B cell (primary cell): ENCODE measurements at places on chromosomes 12 and 14.

GRCh38 chr12:103824845-103825244 is 16.2 kb downstream of the NT5DC3 start:
- no peak for DNase-seq

GRCh38 chr12:13248964-13249363 is 52.4 kb downstream of the EMP1 start:
- no peak for DNase-seq

GRCh38 chr14:90664911-90665310 is 151.3 kb downstream of the TTC7B start:
- DNase-seq, result no peak

GRCh38 chr14:61730756-61731373 is 31.4 kb upstream of the SNAPC1 start:
- peak; percentile 51 for DNase-seq

- DNase-seq, result no peak
Measured at GRCh38 chr12:67088401-67089118, 180.6 kb upstream of the CAND1 start.

- DNase-seq, result peak; percentile 59
Measured at GRCh38 chr12:11621797-11622423, 27.6 kb upstream of the ETV6 start.

GRCh38 chr12:59937148-59937547 is 341.3 kb downstream of the SLC16A7 start:
- DNase-seq, result no peak

GRCh38 chr14:70909733-70910614 is 2.7 kb downstream of the PCNX1 start:
- DNase-seq, result peak; percentile 10

GRCh38 chr14:69658664-69659261 is 47.4 kb downstream of the SUSD6 start:
- no peak for DNase-seq

- DNase-seq, result peak; percentile 71
Measured at GRCh38 chr14:100383727-100384158, 60.6 kb downstream of the SLC25A47 start.

DNA sequence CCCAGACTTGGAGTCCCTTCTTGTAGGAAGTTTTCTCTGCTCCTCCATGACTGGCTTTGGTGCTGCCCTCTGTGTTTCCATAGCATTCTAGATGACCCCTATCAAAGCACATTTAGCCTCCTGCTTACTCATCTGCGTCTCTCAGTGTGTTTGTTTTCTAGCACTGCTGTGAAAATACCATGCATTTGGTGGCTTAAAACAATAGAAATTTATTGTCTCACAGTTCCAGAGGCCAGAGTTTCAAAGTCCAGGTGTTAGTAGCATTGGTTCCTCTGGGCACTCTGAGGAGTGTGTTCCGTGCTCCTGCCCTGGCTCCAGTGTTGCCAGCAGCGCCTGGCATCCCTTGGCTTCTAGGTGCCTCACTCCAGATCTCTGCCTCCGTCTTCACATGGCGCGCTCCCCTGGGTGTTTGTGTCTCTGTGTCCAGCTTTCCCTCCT is 86.1 kb downstream of the CACNA1C start:
- DNase-seq, result no peak

- DNase-seq, result no peak
Measured at GRCh38 chr14:71418532-71419245, 511.4 kb downstream of the PCNX1 start.

- DNase-seq, result peak; percentile 40
Measured at GRCh38 chr12:90959538-90960139, 4.7 kb upstream of the CCER1 start.

DNA sequence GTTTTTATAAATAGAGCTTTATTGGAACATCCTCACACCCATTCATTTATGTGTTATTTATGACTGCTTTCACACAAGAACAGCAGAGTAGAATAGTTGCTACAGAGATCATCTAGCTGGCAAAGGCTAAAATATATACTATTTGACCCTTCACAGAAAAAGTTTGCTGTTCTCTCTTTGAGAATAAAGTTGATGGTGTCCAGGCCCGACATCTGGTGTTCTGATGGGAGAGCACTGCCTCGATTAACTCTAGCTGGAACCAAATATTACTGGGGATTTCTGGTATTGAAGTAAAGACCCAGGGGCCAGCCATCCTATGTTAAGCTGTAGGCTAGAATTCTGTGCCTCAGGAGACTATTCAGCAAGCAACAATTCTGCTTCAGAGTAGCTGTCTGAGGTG is 21.8 kb downstream of the FAM234B start:
- DNase-seq, result no peak

- no peak for DNase-seq
Measured at GRCh38 chr12:120200364-120200800, 529 bp downstream of the RPLP0 start.

DNA sequence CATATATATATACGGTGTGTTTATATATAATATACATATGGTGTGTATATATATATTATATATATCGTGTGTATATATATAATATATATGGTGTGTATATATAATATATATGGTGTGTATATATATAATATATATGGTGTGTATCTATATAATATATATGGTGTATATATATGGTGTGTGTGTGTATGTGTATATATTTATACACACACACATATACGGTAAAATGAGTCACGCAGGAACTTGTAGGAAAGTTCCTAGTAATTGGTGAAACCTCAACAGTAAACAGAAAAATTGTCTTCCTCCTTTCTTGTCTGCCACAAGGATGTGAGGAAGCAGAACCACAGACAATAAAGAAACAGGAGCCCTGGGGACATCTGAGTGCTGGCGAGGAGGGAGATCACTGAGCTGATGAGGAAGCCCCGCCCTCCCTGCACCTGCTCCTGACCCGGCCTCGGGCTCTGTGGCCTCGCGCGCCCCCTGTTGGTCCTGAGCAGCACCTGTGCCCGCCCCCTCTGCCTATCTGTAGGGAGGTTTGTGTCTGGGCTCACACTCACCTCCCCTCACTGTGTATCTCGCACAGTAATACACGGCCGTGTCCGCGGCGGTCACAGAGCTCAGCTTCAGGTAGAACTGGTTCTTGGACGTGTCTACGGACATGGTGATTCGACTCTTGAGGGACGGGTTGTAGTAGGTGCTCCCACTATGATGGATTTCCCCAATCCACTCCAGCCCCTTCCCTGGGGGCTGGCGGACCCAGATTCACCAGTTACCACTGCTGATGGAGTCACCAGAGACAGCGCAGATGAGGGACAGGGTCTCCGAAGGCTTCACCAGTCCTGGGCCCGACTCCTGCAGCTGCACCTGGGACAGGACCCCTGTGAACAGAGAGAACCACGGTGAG is 1079.4 kb downstream of the TMEM121 start:
- DNase-seq, result peak; percentile 90

DNA sequence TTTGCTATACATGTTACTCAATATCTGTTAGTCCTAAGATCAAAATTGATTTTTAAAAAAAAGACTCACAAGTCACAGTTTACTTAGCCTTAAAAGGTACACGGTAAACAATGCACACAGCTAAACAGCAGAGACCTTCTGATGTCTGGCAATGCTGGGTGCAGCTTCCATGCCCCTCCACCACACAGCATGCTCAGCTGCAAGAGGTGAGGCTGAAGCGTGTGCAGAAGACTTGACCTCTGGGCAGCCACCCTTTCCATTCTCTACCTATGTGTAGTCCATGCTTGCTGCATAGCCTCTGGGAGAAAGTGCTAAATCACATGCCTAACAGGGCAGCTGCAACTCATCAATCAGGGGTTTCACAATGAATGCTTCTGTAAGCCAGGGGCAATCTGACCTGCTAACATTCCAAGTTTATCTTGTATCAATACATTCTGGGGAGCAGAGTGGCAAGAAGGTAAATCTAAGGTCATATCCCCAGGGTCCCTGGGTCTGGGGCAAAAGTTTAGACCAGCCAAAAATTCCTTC is 44.5 kb upstream of the AMN1 start:
- no peak for DNase-seq
